Effector memory CD8-positive, alpha-beta T cell (primary cell): ENCODE measurements at places on chromosomes 1 and 21.
A peak's percentile ranks its signal among the peaks of the same experiment; 100 is the strongest.

- H3K36me3 ChIP-seq = no peaks in the 10 kb centered on the region
- peaks cover 1% of the 10 kb centered on the region for H3K4me1 ChIP-seq
- peaks cover 9% of the 10 kb centered on the region for H3K27me3 ChIP-seq
Observed at GRCh38 chr1:109207467-109208103, 6.1 kb upstream of the SARS1 start.

- H3K4me3 ChIP-seq = peak overlapping the region; percentile 89
- no peaks in the 10 kb centered on the region for H3K27me3 ChIP-seq
- peak overlapping the region; percentile 96 for H3K27ac ChIP-seq
- peaks cover 74% of the 10 kb centered on the region for H3K4me1 ChIP-seq
Observed at GRCh38 chr1:2232916-2233438, 4.9 kb downstream of the SKI start.

DNA sequence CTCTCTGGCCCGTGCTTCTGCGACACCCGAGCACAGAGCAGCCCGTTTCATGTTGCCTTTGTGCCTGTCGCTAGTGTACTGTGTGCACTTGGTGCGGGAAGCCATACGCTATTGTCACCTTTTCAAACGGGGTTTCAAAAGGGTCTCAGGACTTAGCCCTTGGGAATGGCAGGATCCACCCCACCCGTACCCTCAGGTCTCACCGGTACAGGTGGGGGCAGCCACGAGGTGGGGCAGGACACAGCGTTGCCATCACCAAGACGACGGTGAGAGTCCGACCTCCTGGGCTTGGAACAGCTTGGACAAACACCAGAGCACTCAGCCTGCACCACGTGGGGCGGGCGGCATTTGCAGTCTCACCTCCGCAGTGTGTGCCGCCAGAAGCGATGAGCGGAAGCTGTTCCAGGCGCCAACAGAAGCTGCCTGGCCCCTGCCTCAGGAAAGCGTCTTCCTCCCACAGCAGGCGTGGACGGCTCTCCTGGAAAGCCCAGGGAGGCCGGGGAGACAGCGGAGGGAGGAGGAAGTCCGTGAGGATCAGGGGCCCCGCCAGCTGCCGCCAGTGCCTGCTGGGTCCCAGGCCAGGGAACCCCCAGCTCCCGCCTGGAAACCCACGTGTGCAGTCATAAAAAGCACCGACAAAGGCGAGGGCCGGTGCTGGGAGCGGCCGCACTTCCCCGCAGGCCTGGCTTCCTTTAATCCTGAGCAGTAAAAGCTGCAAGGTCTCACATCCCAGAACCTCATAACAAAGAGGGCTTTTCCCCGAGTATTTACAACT, 131.3 kb upstream of the ARHGEF16 start:
- peaks cover 5% of the 10 kb centered on the region for H3K27me3 ChIP-seq
- H3K27ac ChIP-seq = no peak overlapping the region
- H3K36me3 ChIP-seq = no peaks in the 10 kb centered on the region
- no peak overlapping the region for H3K4me3 ChIP-seq
- DNase-seq = no peak

- peaks cover 53% of the 10 kb centered on the region for H3K4me1 ChIP-seq
- no peak overlapping the region for H3K27ac ChIP-seq
- H3K36me3 ChIP-seq = peaks cover 34% of the 10 kb centered on the region
- no peak for DNase-seq
- H3K4me3 ChIP-seq = no peak overlapping the region
Observed at GRCh38 chr1:51421964-51422363, 91.6 kb upstream of the TTC39A start.

- H3K4me1 ChIP-seq = no peaks in the 10 kb centered on the region
- DNase-seq = no peak
- H3K36me3 ChIP-seq = no peaks in the 10 kb centered on the region
Observed at GRCh38 chr1:93000751-93001175, 39.5 kb upstream of the DIPK1A start.

DNA sequence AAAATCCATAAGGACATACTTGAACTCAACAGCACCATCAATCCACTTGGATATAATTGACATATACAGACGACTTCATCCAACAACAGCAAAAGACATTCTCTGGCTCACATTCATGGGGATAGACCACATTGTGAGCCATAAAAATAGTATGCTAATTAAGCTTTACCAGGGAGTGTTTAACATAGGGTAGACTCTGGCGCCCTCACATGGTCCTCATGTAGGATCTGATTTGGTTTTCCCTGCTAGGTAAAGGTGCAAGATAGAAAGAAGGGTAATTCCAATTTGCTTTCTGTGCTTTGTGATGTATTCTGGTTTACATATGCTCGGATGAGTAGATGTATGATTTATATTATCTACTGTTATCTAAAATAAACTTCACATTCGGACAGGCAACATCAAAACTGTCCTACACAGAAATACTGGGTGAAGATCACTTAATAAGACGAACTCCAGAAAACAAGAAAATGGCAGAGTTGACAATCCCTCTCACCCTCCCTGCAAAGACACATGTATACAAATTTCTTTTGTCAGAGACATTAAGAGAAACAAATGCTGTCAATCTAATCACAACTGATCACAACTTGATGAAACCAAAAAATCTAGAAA, 27.7 kb downstream of the CR1L start:
- no peak for DNase-seq
- H3K4me3 ChIP-seq = no peak overlapping the region
- peaks cover 80% of the 10 kb centered on the region for H3K27me3 ChIP-seq
- no peak overlapping the region for H3K27ac ChIP-seq
- H3K36me3 ChIP-seq = no peaks in the 10 kb centered on the region

GRCh38 chr21:33586927-33587326, 1.6 kb downstream of the DONSON start:
- H3K27ac ChIP-seq = peak overlapping the region; percentile 39
- H3K36me3 ChIP-seq = peaks cover 5% of the 10 kb centered on the region
- H3K27me3 ChIP-seq = no peaks in the 10 kb centered on the region
- H3K4me3 ChIP-seq = peak overlapping the region; percentile 59
- DNase-seq = no peak
- H3K4me1 ChIP-seq = peaks cover 12% of the 10 kb centered on the region

DNA sequence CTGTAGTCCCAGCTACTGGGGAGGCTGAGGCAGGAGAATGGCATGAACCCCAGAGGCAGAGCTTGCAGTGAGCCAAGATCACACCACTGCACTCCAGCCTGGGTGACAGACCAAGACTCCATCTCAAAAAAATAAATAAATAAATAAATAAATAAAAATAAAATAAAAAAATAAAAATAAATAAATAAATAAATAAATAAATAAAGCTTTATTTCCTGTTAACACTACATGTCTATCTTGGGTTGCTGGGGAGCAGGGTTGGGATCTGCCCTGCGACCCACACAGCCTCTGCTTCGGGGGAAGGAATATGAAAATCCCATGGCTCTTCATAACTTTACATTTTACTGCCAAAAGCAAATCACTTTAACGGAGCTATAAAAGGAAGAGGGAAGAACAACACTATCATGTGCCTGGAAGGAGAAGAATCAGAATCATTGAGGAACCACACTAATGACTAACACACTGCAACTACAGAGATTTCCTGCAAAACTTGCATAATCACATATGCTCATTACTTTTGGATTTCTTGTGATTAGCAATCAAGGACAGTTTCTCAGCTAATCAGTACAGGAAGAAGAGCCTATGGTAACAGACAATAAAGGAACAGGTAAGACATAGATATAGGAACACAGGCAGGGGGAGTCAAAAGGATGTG, 72.8 kb upstream of the CD55 start:
- H3K36me3 ChIP-seq = no peaks in the 10 kb centered on the region
- no peak overlapping the region for H3K4me3 ChIP-seq
- no peaks in the 10 kb centered on the region for H3K4me1 ChIP-seq

GRCh38 chr1:157399984-157400382, 152.3 kb downstream of the FCRL5 start:
- peaks cover 56% of the 10 kb centered on the region for H3K27me3 ChIP-seq
- H3K36me3 ChIP-seq = no peaks in the 10 kb centered on the region
- H3K4me1 ChIP-seq = no peaks in the 10 kb centered on the region

GRCh38 chr1:95730986-95731385, 497.0 kb downstream of the RWDD3 start:
- H3K36me3 ChIP-seq = no peaks in the 10 kb centered on the region
- no peak for DNase-seq
- no peak overlapping the region for H3K4me3 ChIP-seq
- no peaks in the 10 kb centered on the region for H3K4me1 ChIP-seq
- no peaks in the 10 kb centered on the region for H3K27me3 ChIP-seq
- H3K27ac ChIP-seq = no peak overlapping the region
